ENCODE measurements at places on chromosomes 2 and 18.

DNA sequence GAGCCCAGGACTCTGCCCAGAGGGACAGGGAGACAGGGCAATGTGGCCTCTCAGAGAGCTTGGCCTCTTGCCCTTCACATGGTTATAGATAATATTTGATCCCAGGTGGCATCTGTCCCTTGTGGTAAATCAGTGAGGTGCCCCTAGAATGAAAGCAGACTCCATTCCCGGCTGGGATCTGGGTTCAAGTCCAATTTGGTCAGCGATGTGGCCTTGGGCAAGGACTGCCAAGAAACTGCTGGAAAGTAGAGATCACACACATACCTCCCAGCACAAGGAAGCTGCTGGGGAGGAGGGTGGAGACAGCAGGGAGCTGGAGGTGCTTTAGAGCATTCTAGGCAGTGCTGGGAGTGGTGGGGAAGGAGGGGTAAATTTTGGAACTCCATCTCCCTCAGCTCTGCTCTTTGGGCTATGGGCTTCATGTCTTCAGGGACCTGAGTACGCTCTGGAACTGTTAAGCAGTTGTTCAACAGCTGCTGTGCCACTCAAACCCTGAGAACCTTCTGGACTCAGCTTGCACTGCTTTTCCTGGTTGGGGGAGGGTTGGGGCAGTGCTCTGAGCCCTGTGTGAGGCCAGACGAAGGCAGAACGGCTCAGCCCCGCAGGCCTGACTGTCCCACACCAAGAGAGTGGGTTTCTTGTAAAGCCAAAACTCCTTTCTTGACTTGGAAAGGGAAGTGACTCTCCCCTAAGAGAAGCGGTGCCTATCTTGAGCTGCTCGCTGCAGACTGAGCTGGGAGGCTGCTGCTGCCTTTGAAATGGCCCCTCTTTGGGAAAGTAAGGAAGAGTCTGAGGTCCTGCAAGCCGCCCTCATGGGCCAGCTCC lies 23.0 kb downstream of the INPP5D start:
- DNase-seq, result no peak

DNA sequence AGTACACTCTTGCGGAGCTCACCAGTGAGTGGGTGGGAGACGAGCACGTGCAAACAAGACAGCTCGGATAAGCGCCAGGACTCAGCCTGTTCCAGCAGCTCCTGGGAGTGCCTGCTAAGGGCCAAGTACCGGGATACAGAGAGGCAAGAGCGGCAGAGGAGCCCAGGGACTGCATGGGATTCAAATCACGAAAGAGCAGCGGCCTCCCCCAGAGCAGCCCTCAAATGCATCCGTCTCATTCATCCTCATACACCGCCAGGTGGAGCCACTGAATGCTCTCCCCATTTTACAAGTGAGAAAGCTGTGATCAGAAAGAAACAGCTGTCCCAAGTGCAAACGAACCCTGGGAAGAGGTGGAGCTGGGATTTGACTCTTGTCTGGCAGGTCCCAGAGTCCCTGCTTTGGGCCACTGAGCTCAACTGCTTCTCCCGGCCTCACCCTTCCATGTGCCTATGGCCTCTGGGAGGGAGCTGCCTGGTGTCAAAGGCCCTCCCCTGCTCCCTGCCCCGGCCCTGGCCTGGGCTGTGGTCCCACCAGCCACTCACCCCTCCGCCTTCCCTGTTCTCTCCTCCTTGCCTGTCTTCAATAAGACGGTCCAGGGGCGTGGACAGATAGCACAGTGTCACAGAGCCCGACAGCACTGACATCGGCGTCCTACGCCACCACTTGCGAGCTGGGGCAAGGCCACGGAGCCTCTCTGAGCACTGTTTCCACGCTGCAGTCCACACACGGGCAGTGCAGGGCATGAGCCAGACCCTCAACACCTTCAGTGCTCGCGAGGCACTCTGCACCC lies 72.8 kb upstream of the TAF1B start:
- DNase-seq, result peak; percentile 54

- DNase-seq, result no peak
Observed at GRCh38 chr2:60445684-60446179, 107.7 kb downstream of the BCL11A start.

DNA sequence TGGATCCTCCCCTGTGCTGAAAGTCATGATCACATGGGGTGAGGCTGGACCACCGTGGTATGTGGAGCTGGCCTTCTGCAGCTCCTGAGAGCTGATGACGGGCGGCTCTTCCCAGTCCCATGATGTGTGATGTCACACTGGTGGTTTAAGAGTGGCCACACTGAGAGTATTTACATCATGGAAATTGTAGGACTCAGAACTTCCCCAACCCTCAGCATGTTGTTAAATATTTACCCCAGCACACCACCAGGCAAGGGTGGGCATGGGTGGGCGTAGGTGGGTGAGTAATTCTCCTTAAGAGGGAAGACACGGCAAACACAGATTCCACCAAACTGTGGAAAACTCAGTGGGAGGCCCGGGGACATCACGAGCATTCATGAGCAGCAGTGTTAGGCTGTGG lies 106.8 kb downstream of the ALPK2 start:
- no peak for DNase-seq

DNA sequence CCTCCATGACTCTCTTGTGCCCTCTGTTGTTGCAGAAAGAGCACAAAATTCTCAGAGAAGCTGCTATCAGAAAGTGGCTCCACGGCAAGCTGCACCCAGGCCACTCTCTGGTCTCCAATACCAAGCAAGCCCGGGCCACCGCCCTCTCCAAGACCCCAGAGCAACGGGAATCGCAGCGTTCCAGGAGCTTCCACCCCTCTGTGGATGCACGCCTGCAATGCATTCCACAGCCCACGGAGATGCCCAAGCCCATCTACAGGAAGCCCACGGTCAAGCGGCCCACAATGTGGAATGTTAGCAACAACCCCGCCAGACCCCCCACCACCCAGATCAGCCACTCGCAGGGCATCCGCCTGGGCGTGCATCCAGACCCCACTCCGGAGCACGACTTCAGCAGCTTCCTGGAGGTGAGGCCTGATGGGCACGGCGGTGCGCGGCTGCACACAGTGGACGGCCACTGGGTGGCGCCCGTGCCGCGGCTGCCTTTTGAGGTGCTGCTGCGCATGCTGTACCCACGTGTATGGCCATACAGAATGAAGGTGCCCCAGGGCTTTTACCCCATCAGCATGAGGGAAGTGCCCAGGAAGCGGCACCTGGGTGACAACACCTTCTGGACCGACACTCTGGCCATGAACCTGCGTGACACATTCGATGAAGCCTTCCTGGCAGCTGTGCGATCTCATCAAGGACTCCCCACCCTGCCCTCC lies 6.3 kb downstream of the ANKRD53 start:
- DNase-seq, result no peak

GRCh38 chr2:235518322-235519090 lies 24.7 kb downstream of the AGAP1 start:
- no peak for DNase-seq

- DNase-seq, result no peak
Observed at GRCh38 chr2:84878896-84879583, 1.8 kb downstream of the TRABD2A start.

DNA sequence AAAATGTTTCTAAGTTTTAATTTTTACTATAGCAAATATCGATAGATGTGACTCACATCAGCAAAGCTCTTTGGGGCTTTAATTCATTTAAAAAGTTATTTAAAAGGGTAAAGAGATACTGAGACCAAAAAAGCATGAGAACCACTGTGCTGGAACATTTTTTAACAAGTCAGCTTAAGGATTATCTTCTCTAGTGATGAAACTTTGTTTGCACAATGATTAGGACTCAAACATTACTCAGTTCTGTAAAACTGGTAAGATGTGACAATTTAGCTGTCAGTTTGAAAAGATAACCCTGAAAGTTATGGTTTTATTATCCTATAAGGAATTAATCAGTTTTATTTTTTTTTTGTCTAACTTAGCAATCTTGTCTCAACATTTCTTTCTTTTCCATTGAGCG lies 301.4 kb downstream of the TSN start:
- no peak for DNase-seq

GRCh38 chr2:207683879-207684627 lies 27.4 kb upstream of the CCNYL1 start:
- DNase-seq, result no peak

GRCh38 chr2:205130111-205130829 lies 552.0 kb upstream of the NRP2 start:
- no peak for DNase-seq

DNA sequence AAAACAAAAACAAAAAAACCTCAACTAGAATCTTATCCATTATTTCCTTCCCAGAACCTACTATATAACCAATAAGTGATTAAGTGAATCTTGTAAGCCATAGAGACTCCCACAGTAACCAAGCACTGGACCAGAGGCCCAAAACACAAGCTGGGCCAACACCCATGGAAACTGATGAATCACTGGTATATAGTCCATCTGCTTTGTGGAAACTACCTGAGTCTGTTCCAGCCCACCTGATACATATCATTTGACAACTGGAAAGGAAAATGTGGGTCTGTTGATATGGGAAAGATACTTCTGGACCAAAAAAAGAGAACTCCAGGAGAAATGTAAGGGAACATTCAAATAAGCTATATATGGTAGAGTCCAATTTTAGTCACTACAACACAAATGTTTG lies 252.8 kb downstream of the MREG start:
- DNase-seq, result no peak

DNA sequence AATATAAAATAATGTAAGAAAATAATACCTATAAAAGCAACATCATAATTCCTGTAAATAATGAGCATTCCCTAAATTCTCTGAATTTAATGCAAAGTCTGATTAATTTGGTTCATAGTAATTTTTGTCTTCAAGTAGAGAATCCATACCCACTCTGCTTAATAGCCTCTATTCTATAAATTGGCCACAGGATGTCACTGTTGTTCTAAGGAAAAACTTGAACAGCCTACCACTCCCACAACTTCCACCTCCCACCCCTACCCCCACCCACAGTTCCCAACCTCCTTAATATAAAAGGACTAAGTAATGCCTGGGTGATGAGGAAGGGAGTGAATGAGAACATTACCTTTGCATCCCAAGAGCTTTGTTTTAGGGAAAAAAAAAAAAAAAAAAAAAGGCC lies 27.2 kb upstream of the BBS5 start:
- peak; percentile 41 for DNase-seq

- no peak for DNase-seq
Observed at GRCh38 chr18:63152791-63153190, 166.8 kb downstream of the BCL2 start.

- no peak for DNase-seq
Observed at GRCh38 chr2:13806539-13806938, 826.0 kb upstream of the LRATD1 start.

GRCh38 chr2:226364217-226364616 lies 435.4 kb downstream of the IRS1 start:
- no peak for DNase-seq

- DNase-seq, result no peak
Observed at GRCh38 chr18:77079954-77080682, 52.5 kb downstream of the MBP start.

GRCh38 chr18:58314284-58314683 lies 270.3 kb downstream of the NEDD4L start:
- peak; percentile 7 for DNase-seq

DNA sequence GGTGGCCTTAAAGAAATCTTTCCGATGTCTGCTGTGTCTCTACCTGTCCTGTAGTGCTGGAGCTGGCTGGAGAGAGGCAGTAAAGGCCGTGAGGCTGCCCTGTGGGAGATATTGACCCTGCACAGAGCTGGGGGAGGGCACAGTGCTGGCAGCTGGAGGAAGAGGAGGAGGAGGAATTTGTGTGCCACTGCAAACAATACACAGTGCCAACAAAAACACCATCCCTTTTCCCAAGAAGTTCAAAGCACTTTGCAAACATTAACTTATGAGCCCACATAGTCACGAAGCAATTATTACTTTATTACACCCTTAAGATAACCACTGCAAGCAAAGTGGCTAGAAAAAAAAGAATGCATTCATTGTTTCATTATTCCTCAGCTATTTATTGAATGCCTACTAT lies 45.0 kb upstream of the CYTIP start:
- no peak for DNase-seq

- DNase-seq, result no peak
Observed at GRCh38 chr2:181004647-181005325, 24.4 kb downstream of the UBE2E3 start.

DNA sequence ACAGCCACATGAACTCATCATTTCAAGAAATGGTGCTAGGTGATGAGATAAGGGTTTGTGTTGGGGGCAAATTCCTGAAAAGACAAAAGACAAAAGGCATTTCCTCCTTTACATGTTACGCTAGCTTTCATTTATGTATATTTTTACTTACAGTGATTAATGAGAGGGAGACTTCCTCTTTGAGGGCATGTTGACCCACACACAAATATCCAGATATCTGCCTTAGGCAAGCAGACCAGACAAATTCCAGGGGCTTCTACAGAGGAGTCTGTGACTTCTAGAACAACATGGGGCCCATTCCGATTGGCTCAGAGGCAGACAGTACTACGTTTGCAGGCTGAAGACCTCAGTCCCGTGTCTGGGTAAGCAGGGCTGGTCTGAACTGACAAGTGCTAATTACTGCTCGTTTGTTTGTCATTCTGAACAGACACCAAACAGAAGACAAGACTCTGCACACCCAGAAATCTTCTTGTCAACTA lies 74.8 kb upstream of the ST6GAL2 start:
- DNase-seq, result no peak

- DNase-seq, result no peak
Observed at GRCh38 chr2:212973347-212973746, 178.1 kb downstream of the IKZF2 start.

- DNase-seq, result peak; percentile 76
Observed at GRCh38 chr2:54073796-54074195, 41.6 kb upstream of the ACYP2 start.

- DNase-seq, result peak; percentile 83
Observed at GRCh38 chr2:10297959-10298531, 4.7 kb upstream of the HPCAL1 start.

GRCh38 chr2:28231110-28231631 lies 161.5 kb upstream of the FOSL2 start:
- no peak for DNase-seq

GRCh38 chr2:152055366-152056108 lies 43.3 kb downstream of the CACNB4 start:
- DNase-seq, result no peak

- no peak for DNase-seq
Observed at GRCh38 chr2:219959471-219959870, 332.0 kb downstream of the SLC4A3 start.

DNA sequence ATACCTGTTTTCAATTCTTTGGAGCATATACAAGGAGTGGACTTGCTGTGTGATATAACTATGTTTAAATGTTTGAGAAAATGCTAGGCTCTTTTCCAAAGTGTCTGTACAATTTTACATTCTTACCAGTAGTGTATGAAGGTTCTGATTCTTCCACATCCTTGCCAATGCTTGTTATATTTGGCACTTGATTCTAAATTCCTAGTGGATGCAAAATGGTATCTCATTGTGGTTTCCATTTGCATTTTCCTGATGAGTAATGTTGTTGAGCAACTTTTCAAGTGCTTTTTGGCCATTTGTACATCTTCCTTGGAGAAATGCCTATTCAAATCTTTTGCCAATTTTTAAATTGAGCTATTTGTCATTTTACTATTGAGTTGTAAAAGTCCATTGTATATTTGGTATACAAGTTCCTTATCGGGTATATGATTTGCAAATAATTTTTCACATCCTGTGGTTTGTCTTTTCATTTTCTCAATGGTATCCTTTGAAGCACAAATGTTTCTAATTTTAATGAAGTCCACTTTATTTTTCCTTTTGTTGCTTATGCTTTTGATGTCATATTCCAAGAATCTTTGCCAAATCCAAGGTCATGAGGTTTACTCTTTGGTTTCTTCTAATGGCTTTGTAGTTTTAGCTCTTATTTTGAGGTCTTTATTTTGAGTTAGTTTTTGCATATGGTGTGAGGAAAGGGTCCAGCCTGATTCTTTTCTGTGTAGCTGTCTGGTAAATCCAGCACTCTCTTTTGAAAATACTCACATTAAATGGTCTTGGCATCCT lies 33.2 kb upstream of the CWC22 start:
- no peak for DNase-seq

GRCh38 chr2:105770149-105770548 lies 25.4 kb downstream of the NCK2 start:
- DNase-seq, result no peak

All from SW 1271 (cell line).